GM23338 (cell line): ENCODE measurements at places on chromosomes 3 and 15. TPM values are rescaled to one million over a fixed set of nuclear protein-coding genes. Genes with fewer than 3 reads are reported as not detected.

GRCh38 chr3:168322941-168323340 lies 227.2 kb upstream of the GOLIM4 start:
- no peak overlapping the region for H3K27ac ChIP-seq
- no peaks in the 10 kb centered on the region for H3K36me3 ChIP-seq
- no peaks in the 10 kb centered on the region for H3K27me3 ChIP-seq

DNA sequence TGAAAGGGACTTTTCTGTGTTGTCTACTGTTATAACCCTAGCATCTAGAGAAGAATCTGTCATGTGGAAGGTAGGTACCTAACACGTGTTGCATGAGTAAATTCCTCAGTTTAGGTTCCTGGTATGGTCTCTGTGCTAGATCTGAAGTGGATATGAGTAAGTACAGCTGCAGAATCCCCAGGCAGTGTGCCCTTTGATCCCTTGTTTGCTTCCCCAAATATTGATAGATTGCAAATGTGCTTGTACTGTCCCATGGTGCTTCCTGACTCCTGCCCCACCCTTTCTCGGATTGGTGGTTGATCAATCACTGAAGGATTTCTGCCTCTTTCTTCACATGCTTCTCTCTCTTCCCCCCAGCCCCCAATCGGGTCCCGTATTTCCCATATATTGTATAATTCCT lies 450.4 kb downstream of the UNC13C start:
- no peaks in the 10 kb centered on the region for H3K4me1 ChIP-seq
- H3K4me3 ChIP-seq = no peak overlapping the region
- no peaks in the 10 kb centered on the region for H3K27me3 ChIP-seq
- no peak overlapping the region for H3K27ac ChIP-seq

- no peaks in the 10 kb centered on the region for H3K27me3 ChIP-seq
- no peak overlapping the region for H3K4me3 ChIP-seq
Measured at GRCh38 chr3:38205472-38205805, 40.1 kb downstream of the OXSR1 start.

DNA sequence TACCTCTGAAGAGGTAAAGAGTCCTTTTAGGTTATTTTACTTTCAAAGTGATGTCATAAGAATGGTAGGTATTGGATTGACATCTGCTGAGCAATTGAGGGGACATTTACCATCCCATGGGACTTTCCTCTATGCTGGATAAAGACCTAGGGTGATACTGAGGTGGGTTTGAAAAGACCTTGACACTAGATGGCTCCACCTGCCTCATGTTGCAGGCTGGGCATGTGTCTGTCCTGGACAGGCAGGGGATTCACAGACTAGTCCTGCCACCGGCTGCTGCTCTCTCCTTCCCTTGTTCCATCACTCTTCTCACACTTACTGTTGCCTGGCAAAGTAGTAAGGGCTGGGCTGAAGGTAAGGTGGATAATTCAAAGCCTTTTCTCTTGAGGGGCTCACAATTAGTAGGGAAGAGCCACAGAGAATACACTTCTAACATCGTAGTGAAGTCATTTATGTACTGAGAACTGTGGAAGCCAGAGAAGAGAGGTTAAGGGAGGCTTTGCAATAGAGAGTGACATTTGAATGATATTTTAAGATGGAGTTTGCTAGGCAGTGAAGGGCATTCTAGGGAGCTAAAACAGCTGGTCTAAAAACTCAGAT lies 27.7 kb downstream of the TRAK1 start:
- no peaks in the 10 kb centered on the region for H3K27me3 ChIP-seq
- peaks cover 12% of the 10 kb centered on the region; the same call in 1 of the 2 replicates for H3K4me1 ChIP-seq
- no peak overlapping the region for H3K4me3 ChIP-seq
- H3K27ac ChIP-seq = no peak overlapping the region

DNA sequence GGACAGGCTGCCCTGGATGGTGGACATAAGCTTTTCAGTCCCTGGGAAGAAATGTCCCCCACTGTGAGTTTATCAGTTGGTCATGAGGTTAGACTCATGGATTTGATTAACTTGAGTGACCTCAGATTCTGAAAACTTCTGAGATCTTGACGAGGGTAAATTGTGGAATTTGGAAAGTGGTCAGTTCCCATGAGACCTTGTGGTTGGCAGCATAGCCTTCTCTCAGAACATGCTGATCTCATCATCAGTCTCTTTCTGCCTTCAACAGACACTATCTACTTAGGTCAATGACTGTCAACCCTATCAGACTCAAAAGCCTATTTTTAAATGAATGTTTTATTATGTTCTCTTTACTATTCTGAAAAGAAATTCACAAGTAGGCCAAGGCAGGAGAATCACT lies 45.6 kb upstream of the NDUFB4 start:
- no peaks in the 10 kb centered on the region for H3K27me3 ChIP-seq
- no peaks in the 10 kb centered on the region for H3K36me3 ChIP-seq
- no peak for DNase-seq
- H3K4me3 ChIP-seq = no peak overlapping the region

The GUCA1C gene
- polyA plus RNA-seq = not detected in 2 replicates

The VIPR1 gene
- polyA plus RNA-seq = 4.9 and 6.3 TPM in 2 replicates
